Stimulated activated CD8-positive, alpha-beta memory T cell treated with anti-CD3 and anti-CD28 coated beads, Interleukin-15, amount 100 ng/mL, for 24 hours (primary cell): ENCODE measurements at places on chromosomes 6 and 20.

- no peak for DNase-seq
Observed at GRCh38 chr6:112109262-112109661, 21.9 kb downstream of the FAM229B start.

DNA sequence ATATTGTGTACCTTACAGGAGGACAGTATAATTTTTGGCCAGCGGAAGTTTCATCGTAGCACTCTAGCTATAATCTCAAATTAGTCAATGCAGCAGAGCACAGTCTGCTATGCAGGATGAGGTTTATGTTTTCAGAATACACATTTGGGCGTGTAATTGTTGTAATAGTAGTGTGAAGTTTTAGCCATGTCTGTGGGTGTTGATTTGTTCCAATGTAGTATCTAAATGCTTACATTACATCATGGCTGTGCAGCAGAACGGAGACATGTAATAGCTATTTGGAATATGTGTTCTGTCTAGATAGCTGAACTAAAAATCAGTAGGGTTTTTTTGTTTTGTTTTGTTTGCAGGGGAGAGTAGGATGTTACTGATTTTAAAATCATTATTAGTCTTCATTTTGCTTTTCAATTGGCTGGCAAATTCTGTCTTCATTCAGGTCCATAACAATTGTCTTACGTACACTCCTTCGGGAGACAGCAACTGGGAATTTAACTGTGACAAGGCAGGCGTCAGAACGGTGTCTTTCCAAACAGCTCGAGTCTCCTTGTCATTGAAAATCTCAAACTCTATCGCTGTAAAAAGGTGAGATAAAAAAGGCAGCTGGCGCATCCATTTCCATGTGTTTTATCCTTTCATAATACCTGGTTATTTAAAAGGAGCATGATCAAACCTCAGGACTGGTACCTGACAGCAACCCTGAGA, 65.1 kb upstream of the CDH4 start:
- no peak for DNase-seq

- no peak for DNase-seq
Observed at GRCh38 chr6:125947615-125948014, 9.0 kb upstream of the HINT3 start.

DNA sequence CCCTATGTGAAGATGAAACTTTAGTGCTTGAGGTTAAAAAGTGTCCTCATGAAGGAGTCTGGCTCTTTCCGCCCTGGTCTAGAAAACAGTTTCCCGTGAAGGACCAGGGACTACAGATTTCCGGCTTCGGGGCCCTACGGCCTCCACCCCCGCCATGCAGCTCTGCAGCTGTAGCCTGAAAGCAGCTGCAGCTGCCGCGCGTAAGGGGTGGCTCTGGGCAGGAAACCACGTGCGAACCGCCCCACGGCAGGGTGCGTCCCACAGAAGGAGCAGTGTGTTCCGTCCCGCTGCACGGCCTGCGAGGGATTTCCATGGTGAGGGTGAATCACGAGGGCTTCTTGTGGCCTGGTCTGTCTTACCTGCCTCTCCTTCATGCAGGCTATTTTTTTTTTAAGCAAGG, 117.0 kb downstream of the ERMARD start:
- no peak for DNase-seq

DNA sequence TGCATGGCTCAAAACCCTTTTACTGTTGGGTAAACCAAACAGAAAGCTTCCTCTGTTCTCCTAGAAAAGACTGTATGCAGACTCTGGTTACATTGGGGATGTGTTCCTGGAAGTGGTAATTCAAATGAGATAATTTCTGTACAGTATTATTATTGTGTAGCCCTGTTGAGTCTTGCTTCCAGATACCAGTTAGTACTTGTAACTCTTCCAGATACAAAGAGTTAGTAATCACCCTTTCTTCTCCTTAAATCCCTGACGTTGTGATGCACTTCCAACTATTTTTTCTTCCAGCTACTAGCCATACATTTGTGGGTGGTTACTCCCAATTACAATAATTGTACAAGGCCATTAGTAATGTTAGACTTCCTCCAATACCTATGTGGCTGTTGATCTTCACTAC, 42.3 kb upstream of the GRIK2 start:
- DNase-seq: no peak

GRCh38 chr6:44733868-44734267, 346.4 kb downstream of the CDC5L start:
- DNase-seq: no peak

DNA sequence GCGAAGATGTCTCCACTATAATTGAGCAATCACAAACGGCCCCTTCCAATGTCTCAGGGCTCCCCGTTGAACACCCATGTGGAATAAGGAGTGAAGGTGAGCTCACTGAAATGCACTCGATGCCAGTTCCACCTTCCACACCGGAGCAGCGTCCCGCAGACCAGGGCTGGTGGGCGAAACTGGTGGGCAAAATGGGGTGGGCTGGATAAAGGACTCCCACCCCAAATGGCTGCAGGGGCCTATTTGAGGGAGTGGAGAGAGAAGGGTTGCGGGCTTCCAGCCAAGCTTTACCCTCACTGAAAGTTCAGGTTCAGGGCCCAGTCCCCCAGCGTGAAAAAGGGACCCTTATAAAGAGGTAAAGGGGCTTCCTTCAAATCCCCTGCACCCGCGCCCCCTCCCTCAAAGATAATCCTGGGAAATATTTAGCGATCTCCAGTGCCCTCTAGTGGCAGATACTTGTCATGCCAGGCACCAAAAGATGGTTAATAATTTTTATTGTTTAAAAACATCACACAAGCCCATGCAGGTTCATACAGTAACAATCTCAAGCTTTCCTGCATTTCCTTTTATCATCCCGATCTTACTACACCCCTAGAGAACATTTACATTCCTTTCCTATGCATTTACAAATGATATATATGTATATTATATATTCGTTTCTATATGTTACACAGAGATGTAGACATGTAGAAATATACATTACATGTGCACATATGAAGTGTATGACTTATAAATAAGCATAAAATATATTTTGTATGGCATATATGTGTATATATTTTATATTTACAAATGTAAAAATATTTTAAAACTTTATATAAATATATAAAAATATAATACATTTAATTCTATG, 58.2 kb upstream of the NKX2-2 start:
- DNase-seq: no peak
